ENCODE measurements at places on chromosomes 2 and 18.

DNA sequence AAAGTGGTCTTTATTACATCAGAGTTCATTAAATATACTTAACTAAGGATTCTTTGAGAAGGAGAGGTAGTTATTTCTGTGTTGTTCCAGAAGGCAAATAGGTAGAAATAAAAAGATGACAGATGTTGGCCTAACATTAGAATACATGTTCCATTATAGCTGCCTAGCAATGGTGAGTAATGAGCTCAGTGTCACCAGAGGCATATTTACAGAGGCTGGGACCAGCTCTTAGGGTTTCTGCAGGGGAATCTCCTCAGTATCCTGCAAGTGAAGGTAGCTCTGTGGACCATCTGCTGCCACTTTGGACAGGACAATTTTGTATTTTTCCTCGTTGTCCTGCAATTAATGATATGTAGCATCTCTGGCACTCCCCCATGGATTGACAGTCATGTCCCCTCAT, 416.0 kb downstream of the THSD7B start:
- DNase-seq = no peak

DNA sequence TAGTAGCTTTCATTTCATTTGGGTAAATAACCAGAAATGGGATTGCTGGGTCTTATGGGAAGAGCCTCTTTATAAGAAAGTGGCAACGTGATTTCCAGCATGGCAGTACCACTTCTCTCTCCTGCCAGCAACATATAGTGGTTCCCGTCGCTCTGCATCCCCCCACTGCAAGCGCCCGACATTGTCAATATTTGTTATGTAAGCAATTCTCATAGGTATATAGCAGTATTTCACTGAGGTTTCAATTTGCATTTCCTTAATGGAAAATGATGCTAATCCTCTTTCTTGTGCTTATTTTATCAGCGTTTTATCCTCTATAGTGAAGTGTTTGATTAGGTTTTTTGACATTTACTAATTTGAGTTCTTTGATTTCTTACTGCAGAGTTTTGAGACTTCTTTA, 36.0 kb upstream of the FAHD2A start:
- no peak for DNase-seq

- DNase-seq = no peak
Measured at GRCh38 chr2:165144315-165144714, 59.5 kb downstream of the SCN3A start.

DNA sequence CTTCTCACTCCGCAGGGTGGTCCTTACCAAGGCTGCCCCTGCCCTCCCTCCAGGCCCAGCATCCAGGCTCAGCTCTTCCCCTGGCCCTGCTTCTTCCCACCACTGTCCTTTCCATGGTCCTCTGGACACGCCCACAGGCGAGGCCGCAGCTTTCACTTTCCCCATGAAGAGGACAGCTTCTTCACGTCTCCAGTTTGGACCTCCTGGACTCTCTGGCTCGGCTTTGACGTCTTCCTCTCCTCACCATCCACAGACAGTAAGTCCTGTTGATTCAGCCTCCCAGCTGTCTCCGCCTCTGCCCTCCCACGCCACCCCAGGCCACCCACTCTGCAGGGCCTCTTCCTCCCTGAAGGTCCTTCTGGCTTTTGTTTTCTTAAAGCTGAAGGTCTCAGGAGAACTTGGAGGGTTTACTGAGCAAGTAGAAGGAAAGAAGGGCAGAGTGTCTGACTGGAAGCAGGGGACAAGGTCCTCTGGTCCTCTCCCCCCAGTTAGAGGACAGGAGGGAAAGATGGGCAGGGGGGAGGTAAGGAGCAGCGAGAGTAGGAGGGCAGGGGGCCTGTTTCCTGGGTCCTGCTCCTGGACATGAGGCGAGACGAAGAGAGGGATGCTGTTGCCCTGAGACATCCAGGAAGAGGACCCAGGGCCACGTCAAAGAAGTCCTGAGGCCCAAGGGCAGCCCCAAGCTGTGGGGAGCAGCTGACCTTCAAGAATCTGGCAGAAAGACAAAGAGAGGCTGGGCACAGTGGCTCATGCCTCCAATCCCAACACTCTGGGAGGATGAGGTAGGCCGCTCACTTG, 24.7 kb upstream of the NMUR1 start:
- DNase-seq = no peak

DNA sequence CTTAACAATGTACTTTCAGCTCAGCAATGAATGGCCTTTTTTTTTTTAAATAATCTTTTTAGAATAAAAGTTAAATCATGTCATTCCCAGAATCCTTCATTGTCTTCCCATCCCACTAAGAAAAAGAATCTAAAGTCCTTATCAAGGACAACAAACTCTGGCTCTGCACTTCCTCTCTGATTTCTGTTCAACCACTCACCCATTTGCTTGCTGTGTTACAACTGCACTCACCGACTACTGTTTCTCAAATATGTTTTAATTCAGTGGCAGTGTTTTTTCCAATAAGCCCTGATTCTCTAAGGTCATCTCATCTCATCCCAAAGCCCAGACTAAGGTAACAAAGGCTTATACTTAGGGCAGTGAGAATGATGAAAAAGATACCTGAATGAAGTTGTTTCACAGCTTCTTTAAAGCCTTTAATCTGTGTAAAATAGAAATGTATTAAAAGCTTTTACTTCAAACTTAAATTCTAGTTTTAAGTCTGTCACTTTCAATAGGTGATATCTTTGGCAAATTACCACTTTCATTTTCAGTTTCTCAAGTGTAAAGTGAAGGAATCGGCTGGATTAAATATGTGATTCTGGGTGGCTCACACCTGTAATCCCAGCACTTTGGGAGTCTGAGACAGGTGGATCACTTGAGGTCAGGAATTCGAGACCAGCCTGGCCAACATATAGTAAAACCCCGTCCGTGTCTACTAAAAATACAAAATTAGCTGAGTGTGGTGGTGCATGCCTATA, 87.6 kb downstream of the RBBP8 start:
- DNase-seq = no peak

DNA sequence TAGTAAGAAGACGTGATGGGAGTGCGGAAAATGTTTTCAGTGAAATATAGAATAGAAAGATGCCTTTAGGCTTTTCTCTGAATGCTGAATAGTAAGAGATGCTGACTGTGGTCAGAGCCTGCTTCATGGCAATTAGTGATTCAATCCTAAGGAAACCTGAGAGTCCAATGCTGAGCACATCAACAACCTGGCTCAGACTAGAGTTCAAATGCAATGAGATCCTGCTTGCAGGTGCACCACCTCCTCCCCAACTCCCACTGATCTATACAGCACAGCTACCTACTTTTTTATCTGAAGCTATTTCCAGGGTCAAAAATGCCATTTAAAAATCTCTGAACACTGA, 65.4 kb downstream of the AAK1 start:
- DNase-seq = no peak

DNA sequence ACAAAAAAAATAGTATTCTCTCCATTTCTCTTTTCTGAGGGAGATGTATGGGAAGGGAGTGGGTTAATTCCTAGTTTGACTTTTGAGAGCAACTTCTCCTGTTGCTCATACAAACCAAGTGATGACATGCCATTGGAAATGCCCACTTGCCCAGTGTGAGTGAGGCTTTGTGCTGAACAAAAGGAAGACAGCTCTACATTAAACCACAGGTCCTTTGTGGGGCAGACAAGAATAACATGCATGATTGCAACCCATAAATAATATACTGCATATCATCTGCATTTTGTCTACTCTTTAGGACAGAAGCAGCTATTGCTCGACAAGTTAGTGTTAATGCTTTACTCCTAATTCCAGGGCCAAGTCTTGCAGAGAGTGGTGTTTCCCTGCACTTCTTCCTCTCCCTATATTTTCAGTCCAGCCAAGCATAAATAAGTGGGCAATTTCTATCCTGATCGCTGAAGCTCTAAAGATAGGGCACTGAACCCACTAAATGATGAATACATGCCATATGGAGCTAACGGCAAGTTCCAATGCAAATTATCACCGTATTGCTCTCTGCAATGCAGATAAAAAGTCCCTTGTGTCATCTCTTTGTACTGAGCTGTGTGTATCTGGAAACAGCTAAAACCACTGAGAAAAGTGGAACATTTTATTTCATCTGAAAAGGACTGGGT, 19.4 kb upstream of the EHBP1 start:
- no peak for DNase-seq

DNA sequence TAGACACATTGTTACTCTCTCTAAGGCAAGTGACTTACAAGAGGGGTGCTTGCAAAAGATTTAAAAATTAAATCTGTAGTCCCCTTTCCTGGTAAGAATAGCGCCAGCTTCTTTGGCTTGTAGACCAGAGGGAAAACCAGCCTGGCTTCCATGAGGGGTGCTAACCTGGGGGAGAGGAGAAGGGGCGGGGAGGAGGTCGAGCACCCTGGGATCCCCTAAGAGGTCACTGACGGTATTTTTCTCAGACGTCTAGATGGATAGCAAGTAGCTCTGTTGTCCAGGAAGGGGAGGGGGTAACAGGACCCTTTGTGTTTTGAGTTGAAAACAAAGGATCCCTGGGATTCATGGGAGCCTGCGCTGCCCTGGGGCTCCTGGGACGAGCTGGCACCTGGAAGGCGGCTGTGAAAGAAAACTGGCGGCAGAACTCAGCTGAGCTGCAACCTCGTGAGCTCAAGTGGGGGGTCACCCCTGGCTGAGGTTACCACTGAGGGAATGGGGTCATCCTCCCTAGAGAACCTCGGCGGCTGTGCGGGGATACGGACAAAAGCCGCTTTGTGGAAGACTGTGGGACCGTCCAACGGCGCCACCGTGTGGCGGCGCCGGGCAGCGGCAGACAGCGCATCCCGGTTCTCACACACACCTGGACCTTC, 37.8 kb upstream of the MRPL19 start:
- no peak for DNase-seq

- no peak for DNase-seq
Measured at GRCh38 chr2:158714420-158714819, 80.7 kb upstream of the DAPL1 start.

DNA sequence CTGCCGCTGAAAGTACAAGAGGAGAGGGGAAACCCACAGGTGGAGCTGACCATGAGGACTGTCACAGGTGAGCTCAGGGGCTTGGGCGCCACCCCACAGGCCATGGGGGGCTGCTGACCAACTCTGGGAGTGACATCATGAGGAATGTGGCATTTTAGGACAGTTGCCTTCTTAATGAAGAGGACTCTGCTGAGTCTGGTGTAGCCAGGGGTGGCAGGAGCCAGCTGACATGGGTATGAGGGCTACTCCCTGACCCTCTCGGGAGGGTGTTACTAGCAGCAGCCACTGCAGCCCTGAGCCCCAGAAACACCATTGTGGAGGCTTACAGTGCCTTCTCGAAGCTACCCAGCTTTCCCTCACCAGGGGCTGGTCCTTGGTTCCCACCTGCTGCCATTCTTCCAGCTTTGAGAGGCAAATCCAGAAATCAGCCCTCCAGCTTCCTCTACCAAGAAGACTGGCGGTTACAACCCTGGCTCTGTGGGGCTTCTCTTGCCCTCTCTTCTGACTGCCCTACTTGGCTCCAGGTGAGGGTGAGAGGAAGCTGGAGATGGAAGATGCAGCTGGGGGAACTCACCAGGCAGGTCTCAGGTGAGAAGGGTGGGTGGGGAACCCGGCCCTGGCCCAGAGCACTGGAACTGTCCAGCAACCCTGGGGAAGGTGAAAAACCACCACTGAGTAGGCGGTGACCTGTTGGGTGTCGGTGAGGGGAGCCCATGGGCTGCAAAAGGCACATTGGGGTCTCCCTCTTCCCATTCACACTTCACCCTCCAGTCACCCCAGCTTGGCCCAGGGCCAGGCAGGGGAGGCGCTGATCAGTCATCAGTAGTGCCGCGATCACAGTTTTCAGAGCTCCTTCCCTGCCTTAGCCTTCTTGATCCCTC, 98.5 kb downstream of the MCFD2 start:
- no peak for DNase-seq

GRCh38 chr2:201118961-201119854, 3.2 kb downstream of the CFLAR start:
- DNase-seq = no peak

DNA sequence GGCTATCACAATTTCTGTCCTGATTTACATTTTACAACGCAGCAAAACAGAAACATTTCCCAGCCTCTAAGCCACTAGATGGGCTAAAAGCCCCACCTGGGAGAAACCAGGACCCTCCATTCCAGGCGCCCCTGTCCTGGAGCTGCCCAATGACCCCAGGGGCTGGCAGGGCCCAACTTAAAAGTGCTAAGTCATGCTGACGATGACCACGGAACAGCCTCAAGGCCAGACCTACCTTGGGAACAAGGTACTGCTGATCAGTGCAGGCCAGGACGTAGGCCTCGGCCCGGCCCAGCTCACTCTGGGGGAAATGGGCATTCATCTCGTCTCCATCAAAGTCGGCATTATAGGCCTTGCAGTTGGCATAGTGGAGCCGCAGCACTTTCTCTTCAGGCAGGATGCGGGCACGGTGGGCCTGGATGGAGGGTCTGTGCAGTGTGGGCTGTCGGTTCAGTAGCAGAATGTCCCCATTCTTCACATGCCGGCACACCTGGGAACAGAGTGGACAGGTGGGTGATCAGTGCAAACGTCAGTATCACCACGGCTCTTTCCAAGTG, 35.8 kb downstream of the POLR1A start:
- no peak for DNase-seq

DNA sequence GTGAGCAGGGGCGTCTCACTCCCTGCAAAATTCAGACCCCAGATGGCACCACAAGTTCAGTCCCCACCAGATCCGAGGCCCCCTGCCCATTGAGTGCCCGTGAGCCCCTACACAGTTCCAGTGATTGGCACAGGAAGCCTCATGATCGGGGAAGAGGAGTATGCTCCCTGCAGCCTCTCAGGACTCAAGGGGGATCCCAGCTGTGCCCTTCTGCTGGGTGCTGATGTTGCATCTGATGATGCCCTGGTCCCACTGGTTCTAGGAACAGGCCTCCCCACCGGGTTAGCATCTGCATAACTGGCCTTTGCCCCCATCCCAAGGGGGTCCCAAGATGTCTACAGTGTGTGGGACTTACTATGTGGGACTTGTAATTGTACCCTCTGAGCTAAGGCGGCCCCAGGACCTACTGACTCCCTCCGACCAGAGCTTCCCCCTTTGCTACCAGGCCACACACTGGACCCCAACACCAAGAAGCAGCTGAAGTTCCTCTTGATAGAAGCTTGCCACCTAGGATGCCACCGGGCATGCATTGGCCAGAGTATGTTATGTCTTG, 8.6 kb downstream of the ALPG start:
- DNase-seq = no peak

DNA sequence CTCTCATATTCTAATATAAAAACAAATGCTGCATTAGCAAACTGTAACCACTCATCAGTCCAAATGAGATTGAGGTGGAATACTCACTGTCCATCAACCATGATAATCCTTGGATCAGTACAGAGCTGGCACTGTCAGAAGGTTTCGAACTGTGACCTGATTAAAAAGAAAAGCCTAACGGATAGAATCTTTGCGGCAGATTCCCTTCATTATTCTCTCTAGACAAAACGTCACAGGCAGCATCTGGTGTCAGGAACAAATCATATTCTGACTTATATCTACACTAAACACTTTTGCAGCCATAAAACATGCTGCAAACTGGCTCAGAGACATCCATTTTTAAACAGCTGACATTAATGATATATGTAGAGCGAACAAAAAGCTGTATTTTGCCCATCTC, 677.7 kb upstream of the NXPH2 start:
- DNase-seq = no peak

Measured in NCI-H2081 treated with DMSO at 0.1 percent for 48 hours (cell line).